Activated naive CD8-positive, alpha-beta T cell treated with anti-CD3 and anti-CD28 coated beads, Interleukin-2, amount 50 U/mL, for 24 hours (primary cell): ENCODE measurements at places on chromosomes 12 and 14.
A peak's percentile ranks its signal among the peaks of the same experiment; 100 is the strongest.

DNA sequence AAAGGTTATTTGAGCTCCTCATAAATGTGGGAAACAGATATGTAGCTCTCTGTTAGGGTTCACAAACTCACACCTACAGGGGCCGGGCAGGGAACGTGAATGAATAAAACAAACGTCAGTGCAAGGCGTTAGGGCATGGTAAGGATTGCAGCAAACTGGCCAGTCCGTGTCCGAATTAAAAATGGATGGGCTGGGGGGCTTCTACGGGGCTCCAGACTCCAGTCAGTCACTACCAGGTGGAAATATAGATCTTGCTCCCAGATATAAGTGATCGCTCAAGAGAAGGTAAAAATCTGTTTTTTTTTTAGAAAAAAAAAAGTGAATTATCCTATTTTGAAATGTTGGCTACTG is 333.1 kb downstream of the MED13L start:
- DNase-seq, result no peak

GRCh38 chr12:6953442-6954315 is 2.5 kb downstream of the PTPN6 start:
- peak; percentile 90 for DNase-seq

DNA sequence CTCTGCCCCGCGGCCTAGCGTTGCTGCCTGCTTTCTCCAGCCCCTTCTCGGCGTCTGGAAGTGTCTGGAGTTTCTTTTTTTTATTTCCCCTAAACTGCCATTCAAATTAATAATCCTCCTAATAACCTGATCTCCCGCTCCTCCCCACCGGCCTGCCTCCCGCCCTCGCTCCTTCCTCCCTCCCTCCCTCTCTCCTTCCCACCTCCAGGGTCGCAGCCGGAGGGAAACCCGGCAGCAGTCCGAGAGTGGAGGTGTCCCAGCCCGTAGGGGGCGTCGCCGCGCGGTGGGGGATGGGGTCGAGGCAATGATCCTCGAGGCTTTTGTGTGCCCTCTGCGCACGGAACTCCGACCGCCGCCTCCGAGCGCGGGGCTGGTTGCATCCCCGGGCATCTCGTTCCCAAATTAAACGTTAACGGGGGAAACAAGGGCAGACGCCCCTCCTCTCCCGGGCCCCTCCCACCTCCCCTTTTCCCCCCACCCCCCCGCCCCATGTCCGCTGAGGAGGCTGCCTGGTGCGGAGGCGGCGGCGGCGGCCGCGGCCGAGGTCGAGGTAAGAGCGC is 1.0 kb upstream of the SOCS2 start:
- peak; percentile 75 for DNase-seq

- DNase-seq, result no peak
Observed at GRCh38 chr12:13218641-13219040, 22.1 kb downstream of the EMP1 start.

DNA sequence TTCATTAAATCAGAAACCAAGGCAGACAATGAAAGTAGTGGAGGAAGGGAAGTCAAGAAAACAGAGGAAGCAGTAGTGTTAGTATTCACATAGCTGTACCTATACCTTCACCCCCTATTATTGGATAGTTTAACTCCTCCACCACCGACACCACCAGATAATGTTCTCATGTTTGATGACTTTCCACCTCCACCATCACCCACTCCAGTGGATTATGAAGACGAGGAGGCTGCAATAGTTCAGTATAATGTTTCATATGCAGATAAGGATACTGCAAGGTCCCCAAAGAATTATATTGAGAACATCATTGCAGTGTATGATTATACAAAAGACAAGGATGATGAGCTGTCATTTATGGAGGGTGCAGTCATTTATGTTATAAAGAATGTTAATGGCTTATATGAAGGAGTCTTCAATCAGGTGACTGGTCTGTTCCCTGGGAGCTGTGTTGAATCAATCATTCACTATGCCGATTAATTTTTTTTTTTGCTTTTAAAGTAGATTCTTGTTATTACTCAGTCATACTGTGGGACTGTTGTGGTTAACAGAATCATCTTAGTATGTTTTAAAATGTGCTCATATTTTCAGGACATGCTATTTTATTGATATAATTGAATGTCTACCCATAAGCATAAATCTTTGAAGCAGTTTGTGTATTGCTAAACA is 32.2 kb upstream of the KTN1 start:
- no peak for DNase-seq

DNA sequence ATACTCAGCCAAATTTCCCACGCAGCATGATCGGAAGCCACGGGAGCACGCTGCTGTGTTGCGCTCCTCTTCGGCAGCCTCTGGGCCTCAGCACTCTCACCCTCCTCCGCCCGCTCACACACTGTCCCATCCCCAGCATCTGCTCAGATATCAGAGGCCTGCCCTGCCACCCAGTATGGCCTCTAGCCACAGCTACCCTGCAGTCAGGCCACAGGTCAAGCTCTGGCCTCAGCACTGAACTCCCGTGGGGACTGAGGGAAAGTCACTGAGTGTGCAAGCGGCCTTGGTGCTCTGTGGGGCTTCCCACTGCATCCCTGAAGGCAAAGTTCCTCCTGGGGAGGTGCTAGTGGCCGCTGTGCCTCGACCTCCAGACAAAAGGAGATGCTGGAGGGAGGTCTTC is 2.0 kb downstream of the KRT77 start:
- DNase-seq, result no peak

GRCh38 chr14:55599250-55599879 is 19.4 kb downstream of the KTN1 start:
- no peak for DNase-seq
